Epithelial cell of proximal tubule (primary cell): ENCODE measurements at places on chromosomes 6 and 20. TPM values are rescaled to one million over a fixed set of nuclear protein-coding genes. Genes with fewer than 3 reads are reported as not detected.

ARFGEF3 gene
- 7.8 and 9.5 TPM in 2 replicates for total RNA-seq

XKR7 gene
- total RNA-seq: under 0.01 and 0.17 TPM in 2 replicates

C20orf144 gene
- not detected in 2 replicates for total RNA-seq

C20orf204 gene
- under 0.01 TPM in 1 of 2 replicates, not detected in the other for total RNA-seq

HRH3 gene
- total RNA-seq: not detected in 2 replicates

MYBL2 gene
- total RNA-seq: 77.0 and 183 TPM in 2 replicates

PLAGL2 gene
- 7.8 and 9.0 TPM in 2 replicates for total RNA-seq

CCN5 gene
- total RNA-seq: 0.14 TPM in 1 of 2 replicates, not detected in the other
